Daoy (cell line): ENCODE measurements at places on chromosomes 11 and 22. TPM values are rescaled to one million over a fixed set of nuclear protein-coding genes. Genes with fewer than 3 reads are reported as not detected.

DNA sequence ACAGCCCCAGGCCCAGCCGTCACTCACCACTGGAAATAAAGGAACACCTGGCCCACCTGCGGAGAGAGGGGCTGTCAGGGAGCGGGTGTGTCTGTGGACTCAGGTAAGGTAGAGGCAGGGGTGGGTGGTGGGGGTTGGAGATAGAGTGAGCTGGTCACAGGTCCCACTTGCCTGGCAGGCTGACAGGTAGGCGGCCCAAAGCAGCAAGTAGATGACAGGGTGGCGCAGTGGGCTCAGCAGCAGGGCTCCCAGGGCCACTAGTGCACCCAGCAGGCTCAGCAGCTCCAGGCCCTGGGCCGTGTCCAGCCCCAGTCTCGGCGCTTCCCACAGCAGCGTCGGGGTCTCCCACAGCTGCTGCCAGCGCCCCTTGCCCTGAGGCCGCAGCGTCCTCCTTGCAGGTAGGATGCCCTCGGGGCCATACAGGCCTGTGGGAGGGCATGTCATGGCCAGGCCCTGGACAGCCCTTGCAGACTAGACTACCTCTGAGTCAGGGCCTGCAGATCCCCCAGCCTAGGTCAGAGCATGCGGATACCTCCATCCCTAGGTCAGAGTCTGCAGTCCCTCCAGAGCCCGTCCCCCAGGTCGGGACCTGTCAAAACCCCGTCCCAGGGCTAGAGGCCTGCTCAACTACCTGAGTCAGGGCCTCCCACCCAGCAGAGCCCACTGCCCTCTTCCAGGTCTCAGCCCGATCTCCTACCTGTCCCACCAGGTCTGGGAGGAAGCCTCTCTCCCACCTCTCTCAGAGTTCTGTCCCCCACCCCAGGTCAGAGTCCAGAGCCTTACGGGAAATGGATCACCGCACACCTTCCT, 686 bp downstream of the LMF2 start:
- peak; percentile 15 for DNase-seq

DNA sequence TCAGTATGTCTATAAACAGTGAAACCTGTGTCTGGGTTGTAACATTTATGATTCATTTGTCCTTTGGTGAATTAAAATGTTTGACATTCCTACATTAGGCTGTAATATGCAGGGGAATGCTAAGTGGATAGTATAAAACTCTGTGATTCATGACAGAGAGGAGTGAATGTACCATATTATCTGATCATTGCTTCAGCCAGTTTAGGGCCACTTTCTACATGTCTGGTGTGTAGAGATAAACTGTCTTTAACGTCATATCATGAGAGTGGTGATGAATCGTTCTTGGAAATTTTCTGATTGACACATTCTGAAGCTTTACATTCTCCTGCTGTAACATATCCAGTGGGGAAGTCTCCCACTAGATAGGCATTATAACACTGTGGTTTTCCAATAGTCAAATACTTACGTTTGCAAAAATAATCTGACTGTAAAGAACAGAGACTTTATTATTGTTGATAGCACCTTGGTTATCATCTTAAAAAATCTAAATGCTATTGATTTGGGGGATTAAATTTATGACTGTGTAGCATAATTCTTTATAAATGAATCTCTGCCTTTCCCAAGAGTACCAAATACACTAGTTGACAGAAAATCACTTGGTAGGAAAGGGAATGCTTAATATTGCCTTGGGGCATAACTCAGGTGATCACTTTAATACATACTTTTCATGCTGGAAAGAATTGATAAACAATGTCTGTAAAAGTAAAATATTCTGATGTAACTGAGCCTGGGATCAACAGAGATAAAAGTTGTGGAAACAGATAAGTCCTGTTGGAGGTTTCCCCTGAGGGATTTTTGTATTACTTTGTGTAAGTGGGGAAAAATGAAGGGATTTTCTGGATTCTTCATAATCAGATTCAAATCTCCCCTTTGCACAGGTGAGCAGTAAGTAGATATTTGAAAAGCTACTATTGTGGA, 427.9 kb downstream of the JRKL start:
- DNase-seq = no peak

Gene OR5A1
- not detected in 2 replicates for total RNA-seq

DNA sequence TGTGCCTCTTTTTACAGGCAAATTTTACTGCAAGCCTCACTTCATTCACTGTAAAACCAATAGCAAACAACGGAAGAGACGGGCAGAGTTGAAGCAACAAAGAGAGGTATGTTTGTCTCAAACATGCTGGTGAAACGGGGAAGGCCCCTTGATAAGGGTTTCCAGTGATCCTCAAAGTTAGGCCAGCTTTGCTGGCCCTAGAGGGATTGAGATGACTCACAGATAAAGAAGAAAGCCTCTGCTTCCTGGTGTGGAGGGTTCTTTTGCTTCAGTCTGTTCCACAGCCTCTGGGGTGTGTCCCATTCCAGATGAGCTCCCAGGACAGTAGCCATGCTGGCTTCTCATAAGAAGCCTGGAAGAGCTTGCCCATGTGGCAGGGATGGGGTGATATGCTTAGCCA, 118.9 kb upstream of the PARVA start:
- no peak for DNase-seq

- no peak for DNase-seq
Measured at GRCh38 chr11:128644576-128644975, 49.3 kb upstream of the FLI1 start.

DNA sequence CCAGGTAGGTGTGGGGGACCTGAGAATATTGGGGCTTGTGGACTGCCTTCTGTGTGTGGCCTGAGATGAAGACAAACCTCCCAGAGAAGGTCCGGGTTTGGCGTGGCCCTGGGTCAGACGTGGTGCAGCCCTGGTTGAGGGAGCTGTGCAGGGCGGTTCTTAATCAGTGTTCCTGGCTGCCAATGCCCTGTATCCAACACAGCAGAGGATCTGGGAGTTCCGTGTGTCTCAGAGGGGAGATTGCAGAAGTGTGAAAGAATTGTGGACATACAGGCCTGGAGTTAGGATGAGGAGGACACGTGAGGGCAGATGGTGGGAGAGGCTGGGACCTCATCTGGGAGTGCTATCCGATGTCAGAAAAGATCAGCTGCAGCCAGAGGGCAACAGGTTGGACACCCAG, 102.0 kb upstream of the NECTIN1 start:
- no peak for DNase-seq

Gene PLEKHB1
- not detected in 2 replicates for total RNA-seq

Gene CARNS1
- 0.34 TPM in 1 of 2 replicates, not detected in the other for total RNA-seq

DNA sequence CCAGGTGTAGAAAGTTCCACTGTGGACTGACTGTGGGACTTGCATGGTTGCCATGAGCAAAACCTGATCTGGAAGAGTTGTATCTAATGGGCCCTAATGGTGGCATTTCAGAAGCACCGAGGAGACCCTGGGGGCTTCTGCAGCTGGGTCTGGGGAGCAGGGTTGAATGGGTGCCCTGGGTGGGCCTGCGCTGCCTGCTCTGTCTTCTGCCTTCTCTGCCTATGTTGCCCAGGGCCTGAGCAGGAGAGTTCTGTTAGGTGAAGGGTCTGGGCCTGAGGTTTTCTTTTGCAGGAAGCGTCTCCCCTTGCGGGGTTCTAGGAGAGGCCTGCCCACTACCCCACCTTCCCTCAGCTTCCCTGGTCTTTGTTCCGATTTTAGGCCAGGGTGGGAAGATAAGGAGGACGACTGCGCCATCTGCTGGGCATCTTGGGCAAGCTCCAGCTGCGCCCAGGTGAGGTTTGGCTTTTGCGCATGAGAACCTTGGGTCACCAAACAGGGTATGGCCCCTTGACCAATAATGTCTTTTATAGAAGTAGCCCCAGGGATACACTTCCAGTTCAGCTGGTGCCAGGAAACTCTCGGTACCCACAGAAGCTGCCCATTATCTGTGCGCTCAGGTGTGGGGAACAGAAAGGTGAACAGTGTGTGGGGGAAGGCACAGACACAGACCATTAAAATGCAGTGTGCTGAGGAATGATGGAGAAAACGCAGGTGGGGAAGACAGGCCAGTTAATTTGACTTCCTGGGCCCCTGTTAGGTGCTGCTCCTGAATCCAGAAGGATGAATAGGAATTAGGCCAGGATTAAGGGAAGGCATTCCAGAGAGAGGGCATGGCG, 23.2 kb downstream of the COMMD9 start:
- DNase-seq = peak; percentile 55

- DNase-seq = no peak
Measured at GRCh38 chr11:97772705-97773104, 1248.0 kb upstream of the CNTN5 start.

GRCh38 chr22:26847816-26848215, 190.4 kb downstream of the MIAT start:
- no peak for DNase-seq

Gene LRRC75B
- total RNA-seq = 1.3 and 2.3 TPM in 2 replicates

Gene MUC2
- total RNA-seq = not detected in 2 replicates

- peak; percentile 54 for DNase-seq
Measured at GRCh38 chr11:105609832-105610781, at the start of gene GRIA4. GRIA4 (plus strand) TSS chr11:105610073; CDS start chr11:105610998, 925 bp downstream.

DNA sequence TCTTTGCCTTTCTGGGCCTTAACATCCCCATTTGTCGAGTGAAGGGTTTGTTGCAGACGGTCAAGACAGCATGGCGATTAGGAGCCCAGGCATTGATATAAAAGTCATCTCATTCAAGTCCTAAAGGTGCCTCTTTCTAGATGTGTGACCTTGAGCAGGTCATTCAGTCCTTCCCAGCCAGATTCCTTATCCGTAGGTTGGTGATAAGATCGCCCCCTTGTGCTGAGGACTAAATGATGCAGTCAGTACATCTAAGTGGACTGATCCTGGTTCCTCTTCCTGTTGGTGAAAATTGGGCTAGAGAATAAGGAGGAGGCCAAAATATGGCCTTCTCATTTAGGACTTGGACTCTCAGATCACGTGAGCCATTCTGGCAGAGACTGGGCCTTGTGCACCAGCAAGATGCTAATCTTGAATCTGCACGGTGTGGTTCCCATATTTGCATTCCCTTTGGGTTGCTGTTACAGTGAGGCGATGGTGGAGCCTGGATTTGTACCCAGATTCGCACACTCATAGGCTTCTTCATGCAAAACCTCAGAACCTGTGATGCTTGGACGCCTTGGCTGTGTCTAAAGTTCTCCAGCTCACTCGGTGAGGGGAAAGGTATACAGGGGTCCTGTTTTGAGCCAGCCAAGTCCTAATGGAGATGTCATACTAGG, 156.8 kb downstream of the MYO18B start:
- DNase-seq = peak; percentile 16

Gene LIPT2
- total RNA-seq = 6.6 and 8.3 TPM in 2 replicates

Gene DNAJB7
- total RNA-seq = not detected in 2 replicates

Gene TNRC6B
- 12.6 and 15.1 TPM in 2 replicates for total RNA-seq

Gene CHRNA10
- 0.27 and 0.86 TPM in 2 replicates for total RNA-seq

DNA sequence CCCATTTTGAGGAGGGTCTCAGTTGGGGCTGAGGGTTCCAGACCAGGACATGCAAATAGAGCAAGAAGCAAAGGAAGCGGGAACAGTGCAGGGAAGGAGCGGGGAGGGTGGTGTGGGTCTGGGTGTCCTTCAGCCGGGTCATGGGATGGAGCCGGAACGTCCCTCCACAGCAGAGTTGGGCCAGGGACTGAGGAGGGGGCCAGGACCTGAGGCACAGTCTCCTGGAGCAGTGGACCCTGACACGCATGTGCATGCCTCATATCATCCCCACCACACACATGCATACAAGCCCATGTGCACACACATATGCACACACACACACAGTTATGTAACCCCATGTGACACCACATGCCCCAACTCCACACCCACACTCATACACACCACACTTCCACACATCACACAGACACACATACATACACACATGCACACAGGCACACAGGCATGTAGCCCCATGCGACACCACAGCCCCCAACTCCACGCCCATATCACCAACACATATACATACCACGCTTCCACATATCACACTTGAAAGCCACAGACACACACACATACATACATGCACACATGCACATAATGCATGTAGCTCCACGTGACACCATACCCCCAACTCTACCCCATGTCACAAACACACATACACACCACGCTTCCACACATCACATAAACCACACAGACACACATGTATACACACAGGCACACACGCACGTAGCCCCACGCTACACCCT, 1026.6 kb downstream of the BRD1 start:
- no peak for DNase-seq

Gene SLC7A4
- total RNA-seq = not detected in 2 replicates

- no peak for DNase-seq
Measured at GRCh38 chr11:27418356-27418755, 54.2 kb downstream of the LGR4 start.

- no peak for DNase-seq
Measured at GRCh38 chr11:130178441-130179339, 19.1 kb downstream of the ST14 start.

- DNase-seq = no peak
Measured at GRCh38 chr11:76288166-76288980, 82.1 kb upstream of the WNT11 start.

GRCh38 chr11:64218628-64219353, 7.2 kb downstream of the TRPT1 start:
- no peak for DNase-seq

Gene TRPM5
- total RNA-seq = 0.11 TPM in 1 of 2 replicates, not detected in the other

Gene IL18BP
- total RNA-seq = 3.4 and 4.9 TPM in 2 replicates

- DNase-seq = no peak
Measured at GRCh38 chr11:64071849-64072248, 36.1 kb downstream of the FLRT1 start.

DNA sequence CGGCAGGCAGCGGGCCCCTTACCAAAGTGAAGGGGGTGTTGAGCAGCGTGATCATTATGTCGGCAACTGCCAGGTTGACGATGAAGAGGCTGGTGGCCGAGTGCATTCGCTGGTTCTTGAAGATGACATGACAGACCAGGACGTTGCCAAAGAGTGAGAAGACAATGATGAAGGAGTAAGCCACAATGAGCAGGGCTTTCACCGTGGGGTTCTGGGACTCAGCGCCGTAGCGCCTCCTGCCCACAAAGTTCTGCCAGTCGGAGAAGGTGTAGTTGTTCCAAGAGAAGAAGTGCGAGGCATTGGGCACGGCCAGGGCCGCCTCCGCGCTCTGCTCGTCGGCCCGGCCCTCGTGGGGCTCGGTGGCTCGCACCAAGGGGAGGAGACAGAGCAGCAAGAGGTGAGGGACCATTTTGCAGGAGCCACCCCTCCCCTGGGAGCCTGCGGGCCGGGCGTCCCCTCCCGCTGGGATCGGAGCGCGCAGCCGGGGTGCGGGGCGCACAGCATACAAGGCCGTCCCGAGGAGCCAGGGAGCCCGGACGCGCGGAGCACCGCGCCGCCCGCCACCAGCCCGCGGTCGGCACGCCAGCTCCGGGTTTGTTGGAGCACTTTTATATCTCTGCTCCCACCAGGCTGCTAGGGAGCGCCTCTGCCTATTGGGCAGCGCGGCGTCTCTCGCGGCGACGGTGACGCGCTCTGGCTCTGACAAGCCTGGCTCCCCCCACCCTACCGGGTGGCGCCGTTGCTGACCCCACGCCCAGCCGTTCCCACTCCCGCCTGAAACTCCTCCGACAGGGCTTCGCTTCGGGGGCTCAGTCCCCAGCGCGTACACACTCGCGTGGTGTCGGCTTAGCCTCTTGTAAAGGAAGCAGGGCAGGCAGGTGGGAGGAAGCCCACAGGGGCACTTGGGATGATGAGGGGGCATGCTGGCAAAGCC, at the start of gene GPR83:
Gene GPR83 (minus strand): TSS at position 581 of the 934 bp plus-strand sequence. CDS start 172 bp downstream, at position 409.
- no peak for DNase-seq
